ENCODE measurements at places on chromosomes 3 and 15.

GRCh38 chr3:42741796-42742195 is 31.3 kb downstream of the CCDC13 start:
- no peak for DNase-seq

DNA sequence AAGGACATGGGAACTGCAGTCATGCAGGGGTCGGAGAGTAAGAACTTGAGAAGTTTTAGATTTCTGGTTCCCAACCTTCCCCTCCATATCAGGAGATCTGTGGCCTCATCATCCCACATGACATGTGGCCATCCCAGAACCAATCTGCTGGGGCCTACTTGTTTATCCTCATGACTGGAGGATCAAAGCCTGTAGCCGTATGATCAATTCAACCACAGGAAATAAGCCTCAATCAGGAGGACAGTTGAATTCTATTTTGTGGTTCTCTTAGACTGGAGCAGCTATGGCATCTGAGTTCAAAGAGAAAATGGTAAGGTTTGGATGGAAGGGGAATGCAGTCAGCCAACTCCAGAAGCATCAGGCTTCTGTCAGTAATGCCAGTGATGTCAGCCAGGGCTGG is 57.2 kb downstream of the IL16 start:
- no peak for DNase-seq

GRCh38 chr3:195584543-195584870 is 767 bp upstream of the APOD start:
- DNase-seq: no peak

DNA sequence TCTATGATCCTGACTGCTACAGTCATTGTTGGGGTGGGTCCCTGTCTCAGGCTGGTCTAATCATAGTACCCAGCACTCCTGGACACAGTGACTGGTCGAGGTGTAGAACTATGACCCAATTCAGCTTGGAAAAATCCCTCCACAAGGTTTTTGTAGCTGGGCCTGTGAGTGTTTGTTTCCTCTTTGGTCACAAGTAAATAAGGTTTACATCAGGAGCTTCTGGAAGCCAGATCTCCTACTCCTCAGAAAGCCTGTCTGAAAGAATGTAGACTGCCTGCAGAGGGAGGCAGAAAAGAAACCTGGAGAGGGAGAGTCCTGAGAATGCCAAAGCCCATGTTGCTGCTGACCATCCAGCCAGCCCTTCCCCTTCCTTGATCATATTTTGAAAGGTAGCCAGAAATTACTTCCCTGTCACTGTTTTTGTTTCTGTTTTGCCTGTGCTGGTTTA is 123.2 kb downstream of the RAP2B start:
- no peak for DNase-seq

DNA sequence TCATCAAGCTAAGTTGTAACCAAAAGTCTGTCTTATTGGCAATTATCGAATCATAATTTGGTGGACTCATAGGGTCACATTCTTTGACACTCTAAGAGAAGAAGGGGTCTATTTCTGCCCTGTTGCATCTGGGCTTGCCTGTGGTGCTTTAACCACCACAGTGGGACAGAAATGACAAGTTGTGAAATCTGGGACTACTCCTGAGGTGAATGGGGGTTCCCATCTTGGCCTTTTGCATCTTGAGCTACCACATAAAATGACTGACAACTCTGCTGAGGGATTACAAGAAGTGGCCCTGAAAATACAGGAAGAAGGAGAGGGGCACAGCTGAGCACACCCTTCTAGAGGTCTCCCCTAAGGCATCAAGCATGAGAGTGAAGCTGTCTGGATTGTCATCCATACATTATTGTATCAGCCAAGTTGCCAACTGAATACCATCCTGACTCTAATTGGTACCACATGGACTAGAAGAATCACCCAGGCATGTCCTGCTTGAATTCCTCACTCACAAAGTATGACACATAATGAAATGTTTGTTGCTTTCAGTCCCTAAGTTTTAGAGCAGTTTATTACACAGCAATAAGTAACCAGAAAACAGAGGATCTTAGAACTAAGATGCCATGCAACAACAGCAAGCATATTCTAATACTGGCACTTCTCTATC is 306.5 kb downstream of the ROBO1 start:
- DNase-seq: no peak

DNA sequence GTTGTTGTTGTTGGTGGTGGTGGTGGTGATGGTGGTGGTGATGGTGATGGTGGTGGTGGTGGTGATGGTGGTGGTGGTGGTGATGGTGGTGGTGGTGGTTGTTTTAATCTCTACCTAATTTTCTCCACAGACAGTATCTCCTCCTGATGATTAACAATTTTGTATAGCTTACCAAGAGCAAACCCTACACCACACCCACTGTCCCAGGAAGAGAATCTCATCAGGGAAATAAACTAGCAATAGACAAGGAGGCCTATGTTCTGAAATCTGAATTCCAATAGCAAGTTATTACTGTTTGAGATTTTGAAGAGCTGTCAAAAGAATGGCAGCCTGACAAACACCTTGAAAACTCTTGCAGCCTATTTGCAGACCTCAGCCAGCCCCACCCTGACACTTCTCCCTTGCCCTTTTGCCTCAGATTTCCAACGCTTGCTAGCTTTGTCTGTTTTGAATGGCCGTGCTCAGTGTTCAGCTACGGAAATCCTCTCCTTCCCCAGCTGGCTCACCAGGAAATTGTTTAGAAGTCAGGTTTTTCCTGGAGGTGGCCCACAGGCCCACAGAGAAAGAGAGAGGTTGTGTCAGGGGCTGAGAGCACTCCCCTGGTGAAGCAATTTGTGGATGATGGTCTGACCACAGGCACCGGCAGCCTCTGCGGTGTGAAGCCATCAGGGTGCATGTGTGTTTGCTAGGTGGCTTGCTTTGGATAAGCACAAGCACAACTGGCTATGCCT is 101.6 kb downstream of the MAGI1 start:
- DNase-seq: no peak

DNA sequence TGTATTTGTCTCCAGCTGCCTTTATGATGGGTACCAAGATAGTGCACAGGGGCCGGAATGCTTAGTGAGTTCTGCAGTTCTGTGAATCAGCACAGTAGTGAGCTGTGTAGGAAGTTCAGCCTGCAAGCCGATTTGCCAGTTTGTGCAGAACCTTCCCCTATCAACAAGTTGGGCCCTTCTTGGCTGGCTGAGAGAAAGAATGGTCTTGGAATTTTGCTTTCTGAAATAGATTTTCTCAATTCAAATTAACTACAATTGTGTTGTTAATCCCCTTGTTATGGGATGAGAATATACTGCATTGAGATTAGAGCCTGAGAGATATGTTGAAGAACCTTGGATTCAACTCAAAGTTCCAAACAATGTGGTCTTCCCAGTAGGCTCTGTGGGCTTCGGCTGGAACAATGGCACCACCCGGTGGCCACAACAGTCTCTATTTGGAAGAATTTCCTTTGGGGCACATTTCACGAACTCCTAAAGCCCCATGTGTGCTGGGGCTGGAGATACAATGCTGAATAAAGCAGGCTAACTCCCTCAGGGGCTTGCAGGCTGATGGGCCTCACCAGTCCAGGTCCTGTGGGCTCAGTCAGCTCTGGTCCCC is 59.1 kb downstream of the TRIM42 start:
- peak; percentile 28 for DNase-seq

GRCh38 chr3:181105646-181106045 is 116.1 kb upstream of the DNAJC19 start:
- no peak for DNase-seq

- DNase-seq: no peak
Measured at GRCh38 chr15:63501256-63502089, 2.9 kb upstream of the USP3 start.

DNA sequence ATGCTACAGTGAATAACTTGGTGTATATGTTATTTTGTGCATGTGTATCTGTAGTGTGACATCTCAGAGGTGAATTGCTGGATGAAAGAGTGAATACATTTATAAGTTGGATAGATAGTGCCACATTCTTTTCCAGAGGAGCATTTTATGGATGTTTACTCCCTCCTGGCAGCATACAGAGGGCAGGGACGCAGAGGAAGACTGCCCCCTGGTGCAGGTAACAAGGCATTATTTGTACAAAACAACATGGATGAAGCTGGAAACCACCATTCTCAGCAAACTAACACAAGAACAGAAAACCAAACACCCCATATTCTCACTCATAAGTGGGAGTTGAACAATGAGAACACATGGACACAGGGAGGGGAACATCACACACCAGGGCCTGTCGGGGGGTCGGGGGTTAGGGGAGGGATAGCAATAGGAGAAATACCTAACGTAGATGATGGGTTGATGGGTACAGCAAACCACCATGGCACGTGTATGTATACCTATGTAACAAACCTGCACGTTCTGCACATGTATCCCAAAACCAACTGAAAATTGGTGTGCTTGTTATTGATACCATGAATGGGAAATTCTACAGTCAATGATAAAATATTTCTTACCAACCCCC is 57.9 kb upstream of the CTXND1 start:
- no peak for DNase-seq

- no peak for DNase-seq
Measured at GRCh38 chr3:159186581-159186980, 384.7 kb downstream of the MFSD1 start.

DNA sequence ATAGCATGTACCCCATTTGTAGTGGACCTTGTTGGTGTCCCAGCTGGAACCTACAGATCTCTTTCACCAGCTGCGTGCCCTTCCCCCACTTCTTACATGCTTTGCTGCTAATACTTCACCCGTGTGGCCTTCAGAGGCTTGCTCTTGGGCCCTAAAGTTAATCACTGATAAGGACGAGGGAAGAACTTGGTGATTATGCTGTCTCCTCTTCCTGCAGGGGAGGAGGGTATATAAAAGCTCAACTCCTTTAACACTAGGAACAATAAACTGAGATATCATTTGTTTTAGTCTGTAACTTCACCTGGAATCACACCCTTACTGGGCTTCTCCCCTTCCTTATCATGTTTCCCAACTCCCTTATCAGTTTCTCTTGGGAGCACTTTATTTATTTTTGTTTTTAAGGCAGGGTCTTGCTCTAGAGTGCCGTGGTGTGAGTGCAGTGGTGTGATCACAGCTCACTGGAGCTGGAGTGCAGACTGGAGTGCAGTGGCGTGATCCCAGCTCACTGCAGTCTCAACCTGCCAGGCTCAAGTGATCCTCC is 43.2 kb upstream of the PIK3R4 start:
- DNase-seq: no peak

DNA sequence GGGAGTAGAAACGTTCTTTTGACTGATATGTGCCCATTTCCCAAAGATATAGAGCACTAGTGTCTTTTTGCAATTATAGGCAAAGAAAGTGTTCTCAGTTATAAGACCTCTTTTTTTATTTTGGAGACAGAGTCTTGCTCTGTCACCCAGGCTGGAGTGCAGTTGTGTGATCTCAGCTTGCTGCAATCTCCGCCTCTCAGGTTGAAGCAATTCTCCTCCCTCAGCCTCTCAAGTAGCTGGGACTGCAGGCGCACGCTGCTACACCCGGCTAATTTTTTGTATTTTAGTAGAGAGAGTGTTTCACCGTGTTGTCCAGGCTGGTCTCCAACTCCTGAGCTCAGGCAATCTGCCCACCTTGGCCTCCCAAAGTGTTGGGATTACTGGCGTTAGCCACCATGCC is 20.7 kb upstream of the ZNF639 start:
- DNase-seq: no peak

- peak; percentile 90 for DNase-seq
Measured at GRCh38 chr3:37072892-37073291, 79.6 kb downstream of the MLH1 start.

GRCh38 chr3:104596551-104596950 is 770.2 kb upstream of the ALCAM start:
- DNase-seq: no peak

DNA sequence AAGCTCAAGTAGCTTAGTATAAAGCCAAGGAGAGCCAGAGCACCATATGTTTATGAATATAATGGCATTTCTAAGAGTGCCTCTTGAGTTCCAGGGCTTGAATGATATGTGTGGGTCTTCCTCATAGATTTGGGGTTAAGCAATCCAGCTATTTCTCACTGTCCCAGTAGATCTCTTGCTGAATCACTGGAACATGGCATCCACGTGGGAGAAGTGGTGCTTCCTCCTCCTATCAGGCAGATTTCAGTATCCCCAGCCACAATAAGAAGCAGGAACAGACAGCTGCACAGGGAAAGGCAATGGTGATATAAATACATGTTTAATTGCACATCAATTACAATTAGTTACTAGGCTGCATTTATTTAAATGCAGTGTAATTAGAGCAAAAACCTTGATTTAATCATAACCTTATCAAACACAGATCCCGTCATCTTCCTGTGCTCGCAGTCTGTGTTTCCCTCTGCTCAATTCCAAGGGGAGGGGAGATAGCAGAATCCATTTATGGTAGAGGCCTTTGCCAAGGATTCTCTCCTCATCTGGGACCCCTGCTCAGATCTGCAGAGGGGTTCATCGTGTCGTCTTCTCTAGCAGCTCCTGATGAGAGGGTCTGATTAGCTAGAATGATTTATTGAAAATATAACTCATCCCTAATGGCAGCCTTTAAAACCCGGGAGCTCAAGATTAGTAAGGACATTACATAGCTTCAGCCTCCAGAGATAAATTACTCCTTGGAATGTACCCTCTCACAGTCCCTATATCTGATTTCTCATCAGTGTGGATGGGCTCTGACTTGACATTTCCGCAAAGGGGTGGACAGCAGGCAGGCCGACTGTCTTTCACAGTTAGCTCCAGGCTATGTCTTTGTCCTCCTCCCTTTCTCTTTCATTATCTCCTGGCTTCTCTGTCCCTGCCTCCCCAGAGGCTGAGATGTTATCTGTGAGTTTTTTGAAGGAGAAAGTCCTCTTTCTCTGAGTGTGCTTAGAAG is 775.9 kb downstream of the AGBL1 start:
- DNase-seq: no peak

DNA sequence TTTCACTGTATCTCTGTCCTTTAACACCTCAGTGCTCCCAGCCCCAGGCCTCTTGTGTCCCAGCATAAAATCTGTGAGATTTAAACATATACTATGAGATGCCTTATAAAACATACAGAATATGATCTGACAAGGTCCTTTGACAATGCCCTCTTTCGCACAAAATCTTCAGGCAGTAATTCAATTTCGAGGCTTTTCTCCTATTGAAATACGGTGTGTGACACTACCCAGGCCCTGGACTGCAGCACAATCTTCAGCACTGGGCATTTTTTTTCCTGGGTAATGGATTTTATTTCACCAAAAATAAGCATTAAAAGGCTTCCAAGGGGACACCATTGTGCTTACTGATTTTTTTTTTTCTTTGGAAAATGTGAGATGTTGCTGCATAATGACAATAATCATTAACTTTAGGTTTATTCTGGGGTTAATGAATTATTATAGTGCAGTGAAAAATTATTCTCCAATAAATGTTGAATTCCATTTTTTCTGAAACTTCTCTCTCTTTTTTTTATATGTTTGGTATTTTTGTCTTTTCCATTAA is 40.9 kb upstream of the FAM3D start:
- DNase-seq: no peak

- DNase-seq: no peak
Measured at GRCh38 chr3:16496408-16497222, 16.9 kb downstream of the RFTN1 start.

DNA sequence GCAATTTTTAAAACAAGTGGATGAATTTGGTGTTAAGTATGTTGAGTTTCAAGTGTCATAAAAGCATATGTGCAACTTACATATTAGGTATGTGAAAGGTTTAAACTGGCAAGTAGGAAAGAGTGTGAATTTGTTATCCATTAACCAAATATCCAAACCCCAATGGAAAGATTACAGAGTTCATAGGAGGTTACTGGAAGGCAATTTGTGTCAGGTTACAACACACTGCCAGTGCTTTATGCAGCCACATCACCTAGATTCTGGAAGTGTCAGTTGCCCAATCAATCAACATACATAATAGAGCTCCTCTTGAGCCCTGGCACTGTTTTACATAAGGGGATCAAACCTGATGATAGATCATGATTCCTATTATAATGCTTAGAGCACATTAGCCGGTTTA is 261.0 kb downstream of the ROBO1 start:
- DNase-seq: no peak
